ENCODE measurements at places on chromosomes 1 and 21. TPM values are rescaled to one million over a fixed set of nuclear protein-coding genes. Genes with fewer than 3 reads are reported as not detected.

DNA sequence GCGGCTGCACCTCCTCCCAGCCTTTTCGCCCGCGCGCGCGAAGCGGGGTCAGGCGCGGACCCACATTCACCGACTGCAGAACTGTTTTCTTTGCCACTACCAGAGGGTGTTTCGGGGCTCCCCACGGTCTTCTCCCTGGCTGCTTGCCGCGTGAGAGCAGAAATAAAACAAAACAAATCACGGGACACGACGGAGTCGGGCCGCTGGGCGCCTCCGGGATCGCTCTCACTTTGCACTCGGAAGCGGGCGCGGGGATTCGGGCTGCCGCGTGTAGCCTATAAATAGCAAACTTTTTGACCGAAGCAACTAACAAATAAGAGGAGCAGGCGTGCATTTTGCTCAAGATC, 412.3 kb upstream of the ESRRG start:
- H3K4me3 ChIP-seq, result no peak overlapping the region
- no peaks in the 10 kb centered on the region for H3K36me3 ChIP-seq
- peaks cover 40% of the 10 kb centered on the region for H3K4me1 ChIP-seq
- no peak overlapping the region for H3K27ac ChIP-seq
- no peaks in the 10 kb centered on the region for H3K27me3 ChIP-seq
- DNase-seq, result no peak

DNA sequence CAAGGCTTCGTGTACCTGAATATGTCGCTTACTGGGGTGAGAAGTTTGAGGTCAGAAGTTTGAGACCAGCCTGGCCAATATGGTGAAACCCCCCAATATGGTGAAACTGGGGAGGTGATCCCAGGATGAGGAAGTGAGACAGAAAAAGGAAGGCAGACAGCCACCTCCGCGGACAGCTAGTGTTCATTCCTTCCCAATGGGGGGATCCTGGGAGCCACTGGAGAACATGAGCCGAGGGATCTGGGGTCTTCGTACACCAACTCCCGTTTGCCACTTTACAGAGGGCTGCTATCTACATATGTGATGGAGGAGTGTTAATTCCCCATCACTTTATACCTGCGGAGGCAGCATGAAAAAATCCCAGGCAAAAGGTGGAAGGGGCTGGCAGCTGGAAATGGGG, 19.6 kb upstream of the IFFO2 start:
- H3K27me3 ChIP-seq, result no peaks in the 10 kb centered on the region
- DNase-seq, result no peak
- H3K4me3 ChIP-seq, result no peak overlapping the region
- no peaks in the 10 kb centered on the region for H3K36me3 ChIP-seq

- H3K4me3 ChIP-seq, result no peak overlapping the region
- H3K36me3 ChIP-seq, result no peaks in the 10 kb centered on the region
- DNase-seq, result no peak
- H3K4me1 ChIP-seq, result no peaks in the 10 kb centered on the region
Measured at GRCh38 chr21:37041706-37042271, 31.1 kb downstream of the PIGP start.

Gene CELF3
- 0.40 TPM for total RNA-seq

Gene SLC26A9
- total RNA-seq, result not detected

All from spleen (tissue), 13 donors.